ENCODE measurements at places on chromosomes 5 and 9.

- DNase-seq = no peak
Observed at GRCh38 chr9:133087429-133088145, 25.8 kb downstream of the CEL start.

DNA sequence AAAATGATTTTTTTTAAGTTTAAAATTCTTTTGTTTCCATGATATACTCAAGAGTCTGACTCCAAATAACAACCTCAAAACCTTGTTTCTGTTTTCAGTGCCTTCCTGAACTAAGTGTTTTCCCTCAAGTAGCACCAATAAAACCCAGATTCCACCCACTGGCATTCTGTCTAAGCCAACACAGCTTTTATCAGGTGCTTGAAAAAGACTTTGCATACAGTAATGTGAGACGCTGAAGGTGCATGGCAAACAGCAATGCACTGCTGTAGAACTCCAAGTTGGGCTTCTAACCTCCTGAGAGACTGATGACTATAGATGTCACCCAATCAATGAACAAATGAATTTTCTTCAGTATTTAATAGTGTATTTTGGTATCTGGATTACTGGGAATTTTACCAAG is 95.7 kb downstream of the NFIB start:
- DNase-seq = no peak

DNA sequence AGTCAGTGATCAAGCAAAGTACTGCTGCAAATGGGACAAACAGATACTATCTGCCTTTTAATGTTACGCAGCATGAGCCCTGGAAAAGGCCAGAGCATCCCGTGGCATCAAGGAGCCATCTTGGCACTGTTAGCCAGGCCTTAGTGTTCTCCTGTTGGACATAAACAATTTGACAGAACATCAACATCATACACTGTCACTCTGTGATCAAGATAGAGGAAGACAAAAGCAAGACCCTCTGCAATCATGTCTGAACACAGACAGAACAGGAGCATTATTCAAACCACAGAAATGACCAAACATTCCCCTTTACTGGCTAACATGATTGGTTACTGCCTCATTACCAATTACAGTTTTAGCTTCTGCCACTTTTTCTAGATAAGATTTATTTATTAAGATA is 21.2 kb upstream of the ROPN1L start:
- no peak for DNase-seq

GRCh38 chr9:69975681-69976080 is 68.0 kb upstream of the MAMDC2 start:
- no peak for DNase-seq

DNA sequence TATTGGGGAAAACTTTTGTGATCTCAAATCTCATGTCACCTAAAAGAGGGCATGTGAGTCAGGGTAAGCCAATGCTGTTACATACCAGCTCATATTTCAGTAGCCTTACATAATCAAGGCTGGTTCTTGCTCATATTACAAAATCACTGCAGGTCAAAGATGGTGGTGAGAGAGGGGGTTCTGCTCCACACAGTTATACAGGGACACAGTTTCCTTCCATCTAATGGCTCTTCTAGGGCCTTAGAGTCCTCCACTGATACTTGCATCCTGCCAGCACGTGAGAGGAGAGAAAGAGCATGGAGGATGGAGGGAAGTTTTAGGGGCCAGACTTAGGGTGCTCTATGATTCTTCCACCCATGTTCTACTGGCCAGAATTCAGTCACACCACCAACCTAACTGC is 130.0 kb downstream of the LIFR start:
- no peak for DNase-seq

DNA sequence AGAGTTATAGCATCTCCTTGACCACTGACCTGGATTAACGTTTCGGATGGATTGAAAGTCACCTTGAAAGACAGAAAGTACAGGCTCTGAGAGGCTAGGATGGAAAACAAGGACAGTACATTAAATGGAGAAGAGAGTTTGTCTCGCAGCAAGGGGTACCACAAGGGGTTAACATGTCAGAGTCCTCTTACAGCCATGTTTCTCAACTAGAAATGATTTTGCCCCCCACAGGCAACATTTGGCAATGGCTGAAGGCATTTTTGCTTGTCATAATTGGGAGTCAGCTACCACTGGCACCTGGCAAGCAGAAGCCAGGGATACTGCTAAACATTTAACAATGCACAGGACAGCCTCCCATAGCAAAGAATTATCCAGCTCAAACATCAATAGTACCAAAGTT is 90.8 kb upstream of the EQTN start:
- DNase-seq = no peak

GRCh38 chr5:135072387-135073281 is 38.6 kb upstream of the PITX1 start:
- no peak for DNase-seq

- no peak for DNase-seq
Observed at GRCh38 chr5:168174376-168174775, 117.1 kb upstream of the WWC1 start.

- no peak for DNase-seq
Observed at GRCh38 chr5:91283326-91283725, 99.8 kb downstream of the ARRDC3 start.

GRCh38 chr9:114210136-114210535 is 54.8 kb downstream of the COL27A1 start:
- DNase-seq = no peak

DNA sequence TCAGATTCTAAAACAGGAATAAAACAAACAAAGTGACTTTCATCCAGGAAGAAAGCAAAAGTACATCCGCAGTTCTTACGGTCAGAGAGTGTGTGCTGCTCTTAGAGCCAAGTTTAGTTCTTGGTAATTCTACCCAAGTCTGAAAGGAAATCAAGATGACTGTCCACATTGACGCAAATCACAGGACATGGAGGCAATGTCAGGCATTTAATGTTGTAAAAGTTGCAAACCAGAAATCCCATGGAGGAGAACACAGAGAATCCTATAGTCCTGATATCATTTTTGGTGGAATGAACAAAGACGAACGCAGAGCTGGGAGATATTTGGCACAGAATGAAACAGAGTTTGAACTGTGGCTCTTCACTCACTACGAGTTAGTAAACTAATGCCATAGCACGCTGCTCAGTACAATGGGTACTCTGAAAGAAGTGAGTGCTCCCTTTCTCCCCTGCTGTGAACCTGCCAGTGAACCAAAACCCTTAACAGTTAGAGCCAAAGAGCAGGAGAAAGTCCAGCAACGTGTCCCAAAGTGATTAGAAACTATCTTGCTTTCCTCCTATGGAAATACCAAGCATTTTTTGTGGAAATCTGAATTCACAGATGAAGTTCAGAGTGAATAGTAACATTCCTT is 74.3 kb downstream of the MUSK start:
- no peak for DNase-seq

- DNase-seq = no peak
Observed at GRCh38 chr5:127839496-127840197, 136.5 kb downstream of the CCDC192 start.

- no peak for DNase-seq
Observed at GRCh38 chr9:36862206-36863145, 171.6 kb downstream of the PAX5 start.

- no peak for DNase-seq
Observed at GRCh38 chr5:107616213-107616612, 54.5 kb downstream of the EFNA5 start.

DNA sequence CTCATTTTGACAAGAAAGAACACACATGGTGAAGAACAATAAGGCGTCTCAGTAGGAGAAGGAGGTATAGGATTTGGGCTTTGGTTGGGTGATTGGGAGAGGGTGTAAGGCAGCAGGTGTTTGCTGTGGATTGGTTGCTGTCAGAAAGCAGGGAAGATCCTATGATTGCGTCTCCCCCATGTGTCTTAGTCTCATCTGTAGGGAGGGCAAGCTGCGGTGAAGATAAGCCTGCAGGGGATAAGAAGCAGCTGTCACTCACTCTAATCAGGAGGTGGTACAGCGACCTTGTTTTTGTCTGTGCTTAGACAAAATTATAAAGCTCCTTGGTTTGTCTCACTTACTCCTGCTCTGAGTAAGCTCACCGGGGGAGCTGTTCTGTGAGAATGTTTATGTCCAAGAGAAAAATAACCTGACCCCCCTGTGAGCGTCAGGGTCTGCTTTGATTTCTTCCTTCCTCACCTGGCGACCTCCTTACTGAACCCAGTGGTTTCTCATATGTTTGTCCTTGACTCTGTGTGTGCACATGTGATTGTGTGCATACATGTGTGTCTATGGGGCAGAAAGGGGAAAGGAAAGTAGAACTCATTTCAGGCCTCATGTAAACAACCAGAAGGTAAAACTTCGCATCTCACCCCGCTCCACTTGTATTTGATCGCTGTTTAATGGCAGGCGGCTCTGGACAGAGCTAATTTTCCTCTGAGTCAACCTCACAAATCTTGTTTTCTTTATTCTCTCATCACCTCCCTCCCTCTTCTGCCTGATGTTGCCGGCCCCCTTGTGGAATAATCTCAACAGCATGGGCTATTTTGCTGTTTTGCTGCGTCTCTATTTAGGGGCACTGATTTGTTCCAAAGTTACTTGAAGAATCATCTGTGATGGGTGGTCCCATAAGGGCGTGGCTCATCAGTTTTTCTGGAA is 105.6 kb downstream of the TENT4A start:
- DNase-seq = no peak

- peak; percentile 48 for DNase-seq
Observed at GRCh38 chr5:88734191-88734640, 148.8 kb downstream of the MEF2C start.

DNA sequence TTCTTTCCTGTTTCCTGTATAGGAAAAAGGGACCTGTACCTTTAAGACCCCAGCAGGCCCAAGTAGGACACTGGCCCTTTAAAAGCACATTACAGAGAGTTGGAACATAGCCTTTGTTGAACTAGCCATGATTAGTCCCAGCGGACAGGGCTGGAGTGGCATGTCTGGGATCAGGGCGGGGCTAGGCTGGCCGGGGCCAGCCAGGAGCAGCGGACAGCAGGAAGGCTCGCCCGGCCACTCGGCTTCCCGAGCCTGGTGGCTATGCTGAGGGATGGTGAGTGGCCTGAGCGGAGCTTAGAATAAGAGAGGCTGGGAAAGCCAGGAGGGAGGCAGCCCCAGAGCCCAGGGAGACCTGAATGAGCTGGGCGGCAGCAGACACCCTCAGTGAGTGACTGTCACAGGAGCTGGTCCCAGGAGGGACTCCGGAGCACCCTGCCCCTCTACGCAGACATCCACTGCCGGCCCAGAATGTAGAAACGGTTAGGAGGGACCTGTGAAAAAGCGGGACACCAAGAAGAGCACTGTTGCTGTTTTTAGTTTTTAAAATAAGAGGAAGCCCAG is 92.1 kb downstream of the DAB2IP start:
- DNase-seq = no peak

DNA sequence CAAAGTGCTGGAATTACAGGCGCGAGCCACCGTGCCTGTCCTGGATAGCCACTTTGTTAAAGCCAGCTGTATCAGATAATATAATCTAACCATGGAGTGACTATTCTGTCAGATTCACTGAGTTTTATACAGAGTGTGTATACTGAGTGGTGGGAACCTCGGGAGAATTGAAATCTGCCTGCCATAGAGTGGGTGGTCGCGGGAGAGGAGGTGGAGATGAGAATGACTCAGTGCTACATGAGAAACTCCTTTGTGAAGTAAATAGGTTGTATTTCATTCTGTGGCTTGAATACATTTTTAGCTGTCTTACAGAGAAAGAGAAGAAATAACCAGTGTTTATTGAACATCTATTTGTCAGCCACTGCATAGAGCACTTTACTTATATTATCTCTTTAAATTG is 26.4 kb downstream of the ATP6V0E1 start:
- DNase-seq = no peak

- no peak for DNase-seq
Observed at GRCh38 chr9:98222885-98223691, 30.7 kb upstream of the CORO2A start.

- no peak for DNase-seq
Observed at GRCh38 chr9:22416692-22417060, 29.9 kb upstream of the DMRTA1 start.

DNA sequence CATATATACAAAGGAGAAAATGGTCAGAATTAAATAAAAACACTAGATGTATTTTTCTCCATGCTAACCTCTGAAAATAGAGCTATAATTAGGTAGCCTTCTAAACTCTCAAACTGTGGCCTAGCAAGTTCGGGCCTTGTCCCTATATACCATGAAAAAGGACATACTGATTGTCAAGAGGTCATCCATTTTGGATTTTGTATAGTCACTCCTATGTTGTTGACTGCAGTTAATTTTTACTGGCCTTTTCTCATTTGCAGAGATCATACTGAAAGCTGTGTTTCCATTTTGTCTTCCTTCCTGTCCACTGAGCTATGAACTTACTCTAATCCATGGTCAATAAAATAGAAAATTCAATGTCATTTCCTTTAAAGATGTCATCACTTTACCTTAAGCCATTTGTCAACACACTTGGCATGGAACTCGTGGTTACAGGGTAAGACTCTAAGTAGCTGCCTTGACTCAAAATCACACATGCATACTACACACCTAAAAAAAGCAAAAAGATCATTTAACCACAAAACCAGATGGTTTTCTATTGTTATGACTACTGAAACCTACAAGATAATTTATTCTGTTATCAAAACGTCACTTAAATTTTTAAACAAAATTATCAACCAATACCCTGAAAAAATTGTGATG is 58.0 kb downstream of the RNF38 start:
- no peak for DNase-seq

DNA sequence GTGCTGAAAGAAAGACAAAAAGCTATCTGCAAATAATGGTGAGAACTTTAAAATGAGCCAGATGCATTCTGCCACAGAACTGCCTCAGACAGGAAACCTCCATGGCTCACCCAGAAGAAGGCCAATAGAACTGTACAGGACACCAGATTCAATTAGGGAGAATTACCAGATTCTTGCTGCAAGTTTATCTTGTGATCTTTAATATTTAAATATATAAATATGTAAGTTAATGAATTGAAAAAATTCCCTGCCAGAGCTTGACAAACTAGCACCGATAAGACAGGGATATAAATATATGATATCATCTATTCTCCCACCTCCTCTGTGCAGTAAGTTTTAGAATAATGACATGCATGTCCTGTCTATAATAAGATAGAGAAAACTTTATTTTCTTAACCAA is 252.8 kb downstream of the PLK2 start:
- no peak for DNase-seq

- peak; percentile 3 for DNase-seq
Observed at GRCh38 chr5:136082390-136083193, 50.1 kb upstream of the SMAD5 start.

- DNase-seq = no peak
Observed at GRCh38 chr9:91265514-91265913, 96.2 kb downstream of the AUH start.

GRCh38 chr9:131743501-131743900 is 3.6 kb upstream of the RAPGEF1 start:
- no peak for DNase-seq

- DNase-seq = no peak
Observed at GRCh38 chr5:6829150-6829784, 116.0 kb downstream of the TENT4A start.
